ENCODE measurements at places on chromosomes 12 and 14.

GRCh38 chr12:49762468-49762847 lies 21.1 kb downstream of the TMBIM6 start:
- DNase-seq = no peak

DNA sequence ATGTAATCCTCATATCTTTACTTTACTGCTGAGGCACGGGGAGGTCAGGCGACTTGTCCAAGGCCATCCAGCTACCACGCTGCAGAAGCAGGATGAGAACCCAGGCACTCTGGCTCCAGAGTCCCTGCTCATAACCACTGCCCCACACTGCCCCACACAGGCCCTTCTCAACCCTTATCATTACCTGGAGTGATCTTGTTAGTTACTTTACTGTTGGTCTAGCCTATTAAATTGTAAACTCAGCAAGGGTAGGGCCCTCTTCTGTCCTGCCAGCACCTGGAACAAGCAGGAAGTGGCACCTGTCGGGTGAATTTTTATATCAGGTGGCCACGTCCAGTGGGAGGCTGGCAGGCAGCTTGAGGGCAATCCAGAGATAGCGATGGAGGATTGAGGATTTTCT lies 12.2 kb downstream of the FAIM2 start:
- DNase-seq = no peak

GRCh38 chr14:53902307-53902706 lies 54.3 kb downstream of the BMP4 start:
- DNase-seq = no peak

GRCh38 chr14:70289138-70289537 lies 70.3 kb downstream of the COX16 start:
- no peak for DNase-seq

DNA sequence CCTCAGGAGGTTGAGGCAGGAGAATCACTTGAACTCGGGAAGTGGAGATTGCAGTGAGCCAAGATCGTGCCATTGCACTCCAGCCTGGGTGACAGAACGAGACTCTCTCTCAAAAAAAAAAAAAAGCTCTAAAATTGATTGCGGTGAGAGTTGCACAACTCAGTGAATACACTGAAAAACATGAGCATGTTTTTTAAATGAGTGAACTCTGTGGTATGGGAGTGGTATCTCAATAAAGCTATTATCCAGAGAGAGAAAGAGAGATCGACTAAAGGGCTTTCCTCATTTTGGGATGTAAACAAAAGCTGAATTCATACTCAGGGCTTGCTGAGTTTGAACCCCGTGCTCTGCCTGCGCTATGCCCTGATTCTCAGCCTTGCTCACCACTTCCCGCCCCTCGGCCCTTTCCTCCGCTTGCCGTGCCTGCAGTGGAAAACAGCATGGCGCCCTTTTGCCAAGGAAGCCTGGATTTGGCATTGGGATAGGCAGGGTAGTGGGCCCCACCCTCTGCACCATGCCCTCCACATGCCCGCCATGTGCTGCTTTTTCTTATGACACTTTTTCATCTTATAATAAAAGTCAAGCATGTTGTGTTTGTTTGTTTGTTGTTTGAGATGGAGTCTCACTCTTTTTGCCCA lies 102.5 kb downstream of the LGMN start:
- DNase-seq = no peak

GRCh38 chr14:81523016-81523415 lies 10.6 kb downstream of the SEL1L start:
- DNase-seq = no peak

Measured in stimulated activated CD8-positive, alpha-beta memory T cell treated with anti-CD3 and anti-CD28 coated beads, Interleukin-15, amount 100 ng/mL, for 1 hour (primary cell).